CD4-positive, CD25-positive, alpha-beta regulatory T cell (primary cell): ENCODE measurements at places on chromosomes 2 and 18. TPM values are rescaled to one million over a fixed set of nuclear protein-coding genes. Genes with fewer than 3 reads are reported as not detected.

DNA sequence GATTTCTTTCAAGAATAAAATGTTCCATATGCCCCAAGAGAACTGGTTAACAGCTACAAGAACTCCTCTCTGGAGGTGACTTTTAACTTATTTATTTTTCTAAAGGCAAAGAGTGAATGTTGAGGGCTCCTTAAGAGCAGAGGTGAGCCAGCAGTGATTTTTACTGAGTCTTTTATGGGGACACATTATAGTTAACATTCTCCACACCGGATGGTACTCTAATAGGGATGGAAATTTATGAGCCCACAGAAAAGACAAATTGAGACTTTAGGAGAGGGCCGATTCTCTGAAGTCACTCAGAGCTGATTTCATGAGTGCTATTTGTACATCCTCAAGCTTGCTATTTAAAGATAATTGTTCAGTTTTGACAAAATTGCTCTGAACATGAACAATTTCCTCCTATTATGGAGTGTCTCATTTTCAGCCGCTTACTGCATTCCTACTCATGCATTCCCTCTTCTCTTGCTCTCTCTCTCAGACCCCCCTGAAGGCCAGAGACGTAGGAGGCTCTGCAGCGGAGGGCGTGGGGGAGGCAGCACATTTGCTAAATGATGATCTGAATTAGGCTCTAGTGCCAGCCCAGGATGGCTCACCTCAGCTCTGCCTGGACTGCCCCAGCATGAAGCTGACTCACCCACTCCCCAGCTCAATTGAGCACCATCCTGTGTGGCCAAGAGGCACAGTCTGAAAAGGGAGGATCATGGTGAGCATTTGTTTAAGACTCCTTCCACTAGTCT is 5.9 kb upstream of the RPL37A start:
- DNase-seq: no peak

DNA sequence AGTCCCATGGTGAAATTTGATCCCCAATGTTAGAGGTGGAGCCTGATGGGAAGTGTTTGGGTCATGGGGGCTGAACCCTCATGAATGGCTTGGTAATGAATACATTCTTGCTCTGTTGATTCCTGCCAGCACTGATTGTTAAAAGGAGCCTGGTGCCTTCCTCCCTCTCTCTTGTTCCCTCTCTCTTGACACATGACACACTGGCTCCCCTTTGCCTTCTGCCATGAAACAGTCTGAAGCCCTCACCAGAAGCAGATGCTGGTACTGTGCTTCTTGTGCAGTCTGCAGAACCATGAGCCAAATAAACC is 30.6 kb upstream of the EPC2 start:
- no peak for DNase-seq

GRCh38 chr18:12776821-12777471 is 74.1 kb downstream of the PSMG2 start:
- DNase-seq: no peak

DNA sequence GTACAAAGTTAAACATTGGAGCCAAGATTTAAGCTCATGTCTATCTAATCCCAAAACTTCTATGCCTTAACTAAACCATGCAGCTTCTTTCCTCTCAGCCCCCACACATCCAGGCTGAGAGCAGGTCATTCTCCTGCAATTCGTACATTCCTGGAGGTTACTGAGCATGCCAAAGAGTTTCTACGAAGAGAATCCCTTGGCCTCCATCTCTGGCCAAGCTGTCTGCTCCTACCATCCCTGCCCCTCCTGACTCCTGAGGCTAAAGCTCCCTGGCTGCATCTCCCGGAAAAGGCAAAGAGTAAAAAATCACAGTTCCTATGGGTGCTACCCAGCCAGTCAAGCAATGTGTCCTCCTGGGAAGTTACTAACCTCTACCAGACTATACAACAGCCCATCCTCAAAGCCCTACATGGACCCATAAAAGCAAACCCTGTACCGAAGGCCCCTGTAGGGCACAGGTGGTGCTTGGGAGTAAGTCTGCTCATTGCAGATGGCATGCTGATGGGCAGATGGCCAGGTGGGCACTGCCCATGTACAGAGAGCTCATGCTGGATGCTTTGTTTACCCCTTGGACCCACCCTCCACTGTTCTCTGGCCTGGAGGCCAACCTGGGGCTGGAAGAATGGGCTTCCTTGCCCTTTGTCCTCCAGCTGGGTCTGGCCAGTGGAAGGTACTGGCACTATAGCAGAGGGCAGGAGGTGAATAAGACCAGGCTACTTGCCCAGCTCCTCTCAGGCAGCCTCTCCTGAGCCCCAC is 99.5 kb downstream of the TTC32 start:
- no peak for DNase-seq

GRCh38 chr2:227597998-227598397 is 695 bp upstream of the SCYGR2 start:
- DNase-seq: no peak

DNA sequence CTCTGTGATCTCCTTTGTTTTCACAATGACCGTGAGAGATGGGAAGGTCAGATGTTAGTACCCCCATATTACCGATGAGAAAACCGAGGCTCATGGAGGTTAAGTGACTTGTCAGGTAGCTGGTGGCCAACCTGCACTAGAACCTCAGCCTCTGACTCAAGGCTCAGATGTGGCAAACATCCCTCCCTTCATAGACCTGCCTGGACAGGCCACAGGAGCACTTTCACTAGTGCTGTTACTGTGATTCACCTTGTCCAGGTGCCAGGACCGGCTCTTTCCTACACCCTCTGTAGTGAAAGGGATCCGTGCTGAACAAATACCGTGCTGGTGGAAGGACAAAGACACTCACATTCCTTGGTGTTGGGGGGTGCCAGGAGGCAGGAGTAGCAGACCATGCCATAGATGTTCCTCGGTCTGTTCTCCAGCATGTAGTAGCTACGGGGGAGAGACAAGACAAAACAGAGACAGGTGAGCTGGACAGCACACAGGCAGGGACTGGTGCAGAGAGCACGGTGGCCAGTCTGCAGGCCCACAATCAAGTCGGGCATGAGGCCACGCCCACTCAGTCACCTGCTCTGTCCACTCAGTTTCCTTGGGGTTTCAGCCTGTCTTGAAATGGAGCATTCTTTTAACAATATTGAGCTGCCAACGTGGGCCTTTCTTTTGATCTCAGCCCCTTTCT is 65.9 kb downstream of the EDAR start:
- no peak for DNase-seq

GRCh38 chr2:174486563-174487107 is at the start of gene GPR155:
Gene GPR155, minus strand, starts transcription at chr2:174487029. Its CDS starts 5,073 bp downstream, at chr2:174481956.
- DNase-seq: peak; percentile 41

DNA sequence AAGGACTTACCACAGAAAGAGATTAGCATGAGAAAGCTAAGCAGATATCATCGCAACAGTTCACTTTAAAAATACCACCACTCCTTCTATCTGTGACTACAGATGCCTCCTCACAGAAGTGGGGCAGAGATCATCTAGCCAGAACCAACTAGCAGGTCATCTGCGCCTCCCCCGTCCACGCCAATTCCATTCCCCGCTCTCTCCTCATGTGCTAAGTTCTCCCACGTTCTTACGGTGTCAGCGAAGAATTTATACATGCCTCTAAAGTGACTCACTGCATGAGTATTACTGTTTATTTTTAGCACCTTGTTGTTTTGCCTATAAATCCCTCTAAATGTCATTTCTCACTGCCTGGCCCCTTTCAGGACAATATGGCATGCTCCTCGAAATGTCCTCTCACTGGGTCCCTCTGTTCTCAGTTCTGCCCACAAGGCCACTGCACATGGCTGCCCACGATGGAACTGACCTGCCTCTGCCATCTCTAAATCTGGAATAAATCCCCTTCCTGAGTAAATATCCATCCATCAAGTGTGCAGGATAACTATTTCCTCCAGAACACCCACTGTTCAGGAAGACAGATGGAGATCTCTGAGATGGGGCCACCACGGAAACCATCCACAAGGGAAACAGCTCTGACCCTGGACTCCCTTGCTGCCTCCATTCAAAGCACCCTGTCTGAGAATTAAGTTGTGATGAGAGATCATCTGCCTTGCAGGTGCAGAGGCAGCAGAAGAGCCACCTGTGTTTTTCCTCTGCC is 137.7 kb downstream of the IRS1 start:
- no peak for DNase-seq

GRCh38 chr2:113977060-113977659 is 87.3 kb downstream of the ACTR3 start:
- DNase-seq: no peak

GRCh38 chr2:45796500-45796899 is 145.0 kb downstream of the PRKCE start:
- DNase-seq: no peak

GRCh38 chr18:47936952-47937351 is 6.5 kb upstream of the SMAD2 start:
- no peak for DNase-seq

- no peak for DNase-seq
Measured at GRCh38 chr18:80167931-80168330, 58.9 kb downstream of the ADNP2 start.

DNA sequence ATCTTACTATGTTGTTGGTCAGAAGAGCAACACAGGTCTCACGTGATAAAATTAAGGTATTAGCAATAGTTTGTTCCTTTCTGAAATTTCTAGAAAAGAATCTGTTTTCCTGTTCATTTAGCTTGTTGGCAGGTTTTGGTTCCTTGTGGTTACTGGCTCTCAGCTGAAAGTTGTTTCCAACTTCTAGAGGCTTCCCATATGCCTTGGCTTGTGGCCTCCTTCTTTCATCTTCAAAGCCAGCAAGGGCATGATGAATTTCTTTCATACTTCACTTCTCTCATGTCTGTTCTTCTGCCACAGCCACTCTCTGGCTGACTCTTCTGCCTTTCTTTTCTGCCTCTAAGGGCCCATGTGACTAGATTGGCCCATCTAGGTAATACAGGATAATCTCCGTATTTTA is 193.7 kb downstream of the TRIB2 start:
- DNase-seq: no peak

DNA sequence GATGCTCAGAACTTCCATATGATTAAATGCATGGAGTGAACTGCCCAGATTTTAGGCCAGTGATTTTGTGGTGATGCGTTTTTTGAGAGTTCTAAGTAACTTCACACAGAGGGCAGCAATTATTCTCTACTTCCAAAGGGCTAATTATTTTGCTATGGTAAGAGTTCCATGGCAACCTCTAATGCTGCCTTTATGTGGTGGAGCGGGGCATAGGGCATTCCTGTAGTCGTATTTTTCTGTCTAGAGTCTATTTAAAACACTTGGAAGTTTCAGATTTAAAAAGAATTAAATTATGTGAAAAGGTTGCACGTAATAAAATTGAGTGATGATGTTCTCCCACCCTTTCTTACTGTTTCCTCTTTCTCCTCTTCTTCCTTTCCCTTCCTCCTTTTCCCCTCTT is 63.9 kb upstream of the EML6 start:
- DNase-seq: no peak

Gene NEUROD1
- not detected for polyA plus RNA-seq

Gene KYNU
- not detected for polyA plus RNA-seq

Gene LIPG
- polyA plus RNA-seq: not detected

Gene RNF103
- 4.6 TPM for polyA plus RNA-seq

Gene WDCP
- 4.5 TPM for polyA plus RNA-seq

Gene DCC
- polyA plus RNA-seq: not detected

Gene FOXD4L1
- not detected for polyA plus RNA-seq

Gene ASPRV1
- polyA plus RNA-seq: 0.62 TPM

Gene MEP1B
- not detected for polyA plus RNA-seq

Gene MAB21L4
- not detected for polyA plus RNA-seq

Gene DSG3
- not detected for polyA plus RNA-seq
